ENCODE measurements at places on chromosomes 3 and 15.

DNA sequence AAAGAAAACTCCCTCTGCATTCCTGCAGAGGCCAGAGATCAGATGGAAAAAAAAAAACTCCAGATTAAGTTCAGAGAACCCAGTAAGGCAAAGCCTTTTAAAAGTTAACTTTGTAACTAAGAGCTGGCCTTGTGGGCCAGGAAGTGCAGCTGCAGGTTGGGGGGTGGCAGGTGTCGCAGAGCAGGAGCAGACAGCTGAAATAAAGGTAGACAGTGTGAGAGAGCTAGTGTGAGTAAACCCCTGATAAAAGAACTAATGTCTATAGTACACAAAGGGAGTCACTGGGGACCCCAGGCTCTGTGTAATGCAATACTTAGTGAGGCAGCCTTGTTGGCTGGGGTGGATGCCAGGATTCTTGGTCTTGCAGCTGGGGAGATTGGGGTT, 42.1 kb downstream of the PPCDC start:
- no peak for DNase-seq

- DNase-seq, result peak; percentile 4
These were observed 100.2 kb upstream of the CFAP20DC start for GRCh38 chr3:59150039-59150438.

DNA sequence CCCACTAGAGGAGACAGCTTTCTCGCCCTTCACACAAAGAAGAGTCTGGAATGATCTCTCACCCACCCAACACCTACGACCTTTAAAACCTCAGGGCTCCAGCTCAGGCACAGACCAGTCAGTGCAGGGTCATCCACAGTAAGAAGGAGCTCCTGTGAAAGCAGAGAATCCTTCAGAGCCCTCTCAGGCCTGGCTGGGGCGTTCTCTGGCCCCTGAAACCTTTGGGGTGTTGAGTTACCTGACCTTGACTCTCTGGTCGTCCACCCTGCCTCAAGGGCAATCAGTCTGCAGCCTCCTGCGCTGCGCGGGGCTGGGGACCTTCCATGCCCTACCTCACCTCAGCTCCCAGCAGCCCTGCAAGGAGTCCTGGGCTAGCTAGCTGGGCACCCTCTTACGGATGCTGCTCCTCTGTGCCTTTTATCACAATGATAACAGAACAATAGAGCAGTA, 106.2 kb downstream of the ADCY5 start:
- DNase-seq, result no peak

GRCh38 chr3:134839422-134839821, 44.4 kb downstream of the EPHB1 start:
- DNase-seq, result no peak

DNA sequence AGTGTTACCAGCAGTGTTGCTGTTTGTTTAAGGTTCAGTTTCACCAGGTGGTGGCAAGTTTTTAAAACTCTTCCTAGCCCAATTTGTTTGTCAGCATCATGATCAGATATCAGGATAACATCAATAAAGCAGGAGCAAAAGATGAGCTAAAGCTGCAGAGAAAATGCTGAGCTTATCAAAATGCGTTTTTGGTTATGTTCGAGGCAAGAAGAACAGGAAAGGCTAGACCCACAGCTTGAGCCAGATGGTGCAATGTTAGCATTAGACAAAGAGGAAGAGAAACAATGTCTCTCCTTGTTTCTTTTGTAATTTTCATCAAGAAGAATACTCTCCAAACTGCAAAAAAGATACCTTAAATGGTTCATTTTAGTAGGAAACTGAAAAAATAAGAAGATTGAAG, 66.2 kb downstream of the THRB start:
- DNase-seq, result no peak

DNA sequence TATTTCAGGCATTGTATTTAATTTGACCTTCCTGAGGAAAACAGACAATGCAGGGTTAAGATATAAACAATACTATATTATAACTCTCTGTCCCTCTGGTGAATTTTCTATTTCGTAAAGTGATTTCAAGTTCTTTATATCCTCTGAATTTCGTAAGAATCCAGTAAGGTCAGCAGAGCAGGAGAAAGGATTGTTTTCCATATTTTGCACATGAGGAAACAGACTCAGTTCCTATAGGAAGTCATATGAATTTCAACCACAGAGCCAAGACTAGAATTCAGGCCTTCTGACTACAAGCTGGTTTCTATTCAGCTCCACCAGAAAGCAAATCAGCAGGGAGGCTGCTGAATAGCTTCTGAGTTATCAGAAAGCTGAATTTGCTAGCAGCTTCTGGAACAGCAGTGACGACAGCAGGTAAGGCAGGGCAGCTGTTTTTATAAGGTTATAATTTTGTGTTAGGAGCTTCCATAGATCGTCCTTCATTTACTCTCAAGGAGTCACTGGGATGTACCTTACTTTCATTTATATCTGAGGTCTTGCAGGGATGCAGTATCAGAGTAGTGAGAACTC, 11.1 kb upstream of the PLAAT1 start:
- no peak for DNase-seq

GRCh38 chr3:128190501-128190900, 37.2 kb downstream of the EEFSEC start:
- no peak for DNase-seq

- peak; percentile 96 for DNase-seq
These were observed 76.0 kb downstream of the WWTR1 start for GRCh38 chr3:149581681-149582370.

DNA sequence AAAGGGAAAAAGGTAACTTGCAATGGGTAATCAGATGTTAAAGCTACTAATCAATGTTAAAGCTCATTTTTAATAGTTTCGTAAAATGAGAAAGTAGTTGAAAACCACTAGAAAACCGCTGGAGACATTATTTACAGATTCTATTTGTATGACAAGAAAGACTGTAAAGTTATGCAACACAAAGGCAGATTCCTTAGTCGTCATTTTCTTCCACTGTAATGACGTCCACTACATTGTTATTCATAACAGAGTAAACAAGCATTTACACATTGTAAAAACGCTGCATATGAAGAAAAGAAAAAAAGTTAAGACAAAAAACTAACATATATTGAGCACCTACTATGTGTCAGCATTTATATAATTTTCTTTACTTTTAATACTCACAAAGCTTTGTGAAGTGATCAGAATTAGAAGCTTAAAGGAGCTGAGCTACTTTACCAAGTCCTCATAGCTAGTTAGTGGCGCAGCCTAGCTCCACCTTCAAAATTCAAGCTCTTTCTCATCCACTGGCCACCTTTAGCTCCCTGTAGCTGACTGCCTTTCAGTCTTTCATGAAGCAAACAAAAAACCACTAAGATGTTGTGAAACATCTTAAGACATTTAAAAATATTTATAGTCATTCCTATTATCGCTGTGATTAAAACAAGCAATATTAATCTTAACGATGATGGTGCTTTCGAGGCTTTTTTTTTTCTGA, 100.1 kb upstream of the CDIN1 start:
- no peak for DNase-seq

Measured in HCT116 (cell line).